Endothelial cell of coronary artery (primary cell): ENCODE measurements at places on chromosomes 16 and 17. TPM values are rescaled to one million over a fixed set of nuclear protein-coding genes. Genes with fewer than 3 reads are reported as not detected.

CDK3 gene
- 0.45 and 2.0 TPM in 2 replicates for total RNA-seq

PHOSPHO1 gene
- total RNA-seq = 0.19 TPM in 1 of 2 replicates, not detected in the other

KRT12 gene
- total RNA-seq = not detected in 2 replicates

NR1D1 gene
- 0.54 and 0.75 TPM in 2 replicates for total RNA-seq

KRT39 gene
- not detected in 2 replicates for total RNA-seq

BCL6B gene
- 82.0 and 127 TPM in 2 replicates for total RNA-seq

WDR45B gene
- total RNA-seq = 54.1 and 56.2 TPM in 2 replicates

CMTM2 gene
- total RNA-seq = 0.09 TPM in 1 of 2 replicates, not detected in the other

CD300LB gene
- total RNA-seq = not detected in 2 replicates

CD300H gene
- total RNA-seq = not detected in 2 replicates

SLC13A2 gene
- total RNA-seq = not detected in 2 replicates

TERB1 gene
- total RNA-seq = under 0.01 TPM in 1 of 2 replicates, not detected in the other

ACSF3 gene
- total RNA-seq = 20.2 and 27.3 TPM in 2 replicates

ZNF213 gene
- 3.4 and 5.6 TPM in 2 replicates for total RNA-seq

PAQR4 gene
- 7.1 and 12.1 TPM in 2 replicates for total RNA-seq

CDC6 gene
- 8.6 and 19.4 TPM in 2 replicates for total RNA-seq

TMEM220 gene
- total RNA-seq = 0.85 and 1.8 TPM in 2 replicates

PRSS22 gene
- total RNA-seq = not detected in 2 replicates

KRTAP9-9 gene
- not detected in 2 replicates for total RNA-seq

KATNB1 gene
- total RNA-seq = 18.8 and 26.0 TPM in 2 replicates

STAC2 gene
- not detected in 2 replicates for total RNA-seq
